Ascending aorta (tissue), 2 donors: ENCODE measurements at places on chromosomes 12 and 14. TPM values are rescaled to one million over a fixed set of nuclear protein-coding genes. Genes with fewer than 3 reads are reported as not detected.

DNA sequence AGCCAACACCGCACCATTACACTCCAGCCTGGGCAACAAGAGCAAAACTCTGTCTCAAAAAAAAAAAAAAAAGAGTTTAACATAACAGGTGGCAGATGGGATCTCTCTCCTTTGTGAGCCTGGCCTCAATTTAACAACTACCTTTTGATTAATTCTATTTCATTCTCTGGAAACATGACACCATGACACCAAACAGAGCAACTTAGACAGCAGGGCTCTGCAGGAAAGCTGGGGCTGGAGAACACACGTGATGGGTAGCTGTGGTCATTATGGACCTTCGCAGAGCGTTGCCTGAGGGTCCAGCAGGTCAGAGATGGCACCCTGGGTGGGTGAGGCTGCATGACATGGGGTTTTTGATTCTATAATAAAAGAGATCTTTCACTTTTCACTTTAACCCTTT, 1.7 kb upstream of the DGLUCY start:
- no peak for DNase-seq
- no peaks in the 10 kb centered on the region for H3K27me3 ChIP-seq
- H3K4me1 ChIP-seq, result peaks cover 13% of the 10 kb centered on the region
- no peaks in the 10 kb centered on the region for H3K36me3 ChIP-seq
- no peak overlapping the region for H3K4me3 ChIP-seq

GPR137C gene
- not detected for total RNA-seq

- no peak overlapping the region for H3K4me3 ChIP-seq
- no peak overlapping the region for H3K27ac ChIP-seq
- no peak for DNase-seq
- no peaks in the 10 kb centered on the region for H3K4me1 ChIP-seq
Observed at GRCh38 chr12:104025771-104026170, 24.2 kb downstream of the GLT8D2 start.

GRCh38 chr12:55227643-55228042, 6.8 kb downstream of the OR10A7 start:
- no peaks in the 10 kb centered on the region for H3K4me1 ChIP-seq
- H3K27me3 ChIP-seq, result no peaks in the 10 kb centered on the region
- H3K27ac ChIP-seq, result no peak overlapping the region
- no peaks in the 10 kb centered on the region for H3K36me3 ChIP-seq

SMIM41 gene
- total RNA-seq, result 7.9 TPM

DNA sequence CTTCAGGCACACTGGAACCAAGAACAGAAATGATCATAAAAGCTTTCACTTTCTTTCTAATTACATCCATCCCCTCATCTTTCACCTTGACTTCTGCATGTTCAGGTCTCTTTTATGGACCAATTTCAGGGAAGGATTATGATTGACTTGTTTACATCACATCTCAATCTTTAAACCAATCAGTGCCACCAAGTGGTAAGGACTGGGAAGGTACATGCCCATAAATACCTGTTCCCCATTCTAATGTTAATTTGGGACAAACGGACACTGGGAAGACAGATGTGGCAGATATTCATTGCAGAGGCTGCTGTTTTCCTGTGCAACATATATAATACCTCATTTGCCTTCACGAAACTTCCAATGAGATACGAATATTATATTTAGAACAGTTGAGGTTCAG, 978.1 kb downstream of the GALC start:
- H3K4me3 ChIP-seq, result no peak overlapping the region
- H3K27ac ChIP-seq, result no peak overlapping the region
- H3K4me1 ChIP-seq, result no peaks in the 10 kb centered on the region
- H3K27me3 ChIP-seq, result no peaks in the 10 kb centered on the region
- DNase-seq, result no peak

OR10AD1 gene
- total RNA-seq, result not detected

R3HDM2 gene
- 49.5 TPM for total RNA-seq

DNA sequence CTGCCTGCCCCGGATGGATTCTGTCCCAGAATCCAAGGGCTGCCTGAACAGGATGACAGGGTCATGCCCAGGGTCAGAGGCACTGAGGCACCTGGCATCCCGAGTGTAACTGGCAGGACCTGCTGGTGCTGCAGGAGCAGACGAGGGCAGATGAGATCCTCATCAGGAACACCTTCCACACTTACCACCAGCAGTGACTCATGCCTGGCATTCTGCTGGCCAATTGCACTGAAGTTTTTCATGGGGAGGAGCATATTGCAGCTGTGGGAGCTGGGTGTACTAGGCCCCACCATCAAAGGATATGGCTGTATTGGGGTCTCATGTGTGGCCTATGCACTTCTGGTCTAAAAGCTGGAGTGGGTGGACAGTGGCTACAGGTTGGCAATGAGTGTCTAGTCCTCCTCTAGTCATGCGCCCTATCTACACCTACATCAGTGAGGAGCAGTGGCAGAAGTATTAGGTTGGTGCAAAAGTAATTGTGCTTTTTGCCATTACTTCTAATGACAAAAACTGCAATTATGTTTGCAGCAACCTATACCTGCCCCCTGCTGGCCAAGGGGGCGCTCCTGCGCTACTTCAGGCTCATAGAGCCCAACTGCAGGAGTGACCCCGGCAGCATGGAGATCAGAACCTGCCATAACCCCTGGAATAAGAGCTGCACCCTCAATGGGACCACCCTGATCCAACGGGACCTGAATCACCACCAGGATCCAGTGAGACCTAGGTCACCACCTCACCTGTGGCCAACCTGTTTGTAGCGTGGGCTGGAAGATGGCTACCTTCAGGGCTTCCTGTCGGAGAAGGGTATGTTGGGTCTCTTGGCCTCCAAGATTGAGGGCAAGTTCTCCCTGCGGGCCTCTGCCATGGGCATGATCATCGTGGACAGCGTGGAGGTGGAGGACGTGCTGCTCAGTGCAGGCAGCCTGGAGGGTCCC, 8.0 kb upstream of the C12orf42 start:
- H3K27me3 ChIP-seq, result no peaks in the 10 kb centered on the region
- DNase-seq, result no peak
- H3K27ac ChIP-seq, result no peak overlapping the region
- H3K4me1 ChIP-seq, result no peaks in the 10 kb centered on the region

GRCh38 chr14:65949711-65950516, 536.3 kb upstream of the CCDC196 start:
- no peak for DNase-seq
- H3K36me3 ChIP-seq, result no peaks in the 10 kb centered on the region
- H3K4me3 ChIP-seq, result no peak overlapping the region
- no peaks in the 10 kb centered on the region for H3K27me3 ChIP-seq
- no peaks in the 10 kb centered on the region for H3K4me1 ChIP-seq

GRCh38 chr12:47156167-47156736, 76.5 kb upstream of the AMIGO2 start:
- H3K27ac ChIP-seq, result peak overlapping the region; percentile 54
- H3K4me3 ChIP-seq, result no peak overlapping the region
- H3K4me1 ChIP-seq, result peaks cover 3% of the 10 kb centered on the region

DNA sequence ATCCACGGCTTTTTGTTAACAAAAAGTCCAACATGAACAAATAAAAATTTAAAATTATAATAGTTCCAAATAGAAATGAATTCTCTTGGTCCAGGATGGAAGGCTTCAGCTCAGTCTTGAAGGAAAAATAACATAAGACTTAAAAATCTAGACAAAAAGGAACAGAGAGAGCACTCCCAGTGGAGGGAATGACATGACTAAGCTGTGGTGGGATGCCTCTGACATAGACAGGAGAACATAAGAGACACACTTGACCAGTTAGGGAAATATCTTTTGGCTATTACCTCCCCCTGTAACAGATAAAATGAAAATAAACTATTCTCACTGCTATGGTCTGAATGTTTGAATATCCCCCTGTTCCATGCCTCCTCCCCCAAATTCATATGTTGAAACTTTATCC, 106.8 kb downstream of the BBS10 start:
- DNase-seq, result no peak
- no peak overlapping the region for H3K27ac ChIP-seq
- no peaks in the 10 kb centered on the region for H3K4me1 ChIP-seq
- H3K36me3 ChIP-seq, result no peaks in the 10 kb centered on the region
- no peak overlapping the region for H3K4me3 ChIP-seq
- no peaks in the 10 kb centered on the region for H3K27me3 ChIP-seq

HRK gene
- total RNA-seq, result not detected

DNA sequence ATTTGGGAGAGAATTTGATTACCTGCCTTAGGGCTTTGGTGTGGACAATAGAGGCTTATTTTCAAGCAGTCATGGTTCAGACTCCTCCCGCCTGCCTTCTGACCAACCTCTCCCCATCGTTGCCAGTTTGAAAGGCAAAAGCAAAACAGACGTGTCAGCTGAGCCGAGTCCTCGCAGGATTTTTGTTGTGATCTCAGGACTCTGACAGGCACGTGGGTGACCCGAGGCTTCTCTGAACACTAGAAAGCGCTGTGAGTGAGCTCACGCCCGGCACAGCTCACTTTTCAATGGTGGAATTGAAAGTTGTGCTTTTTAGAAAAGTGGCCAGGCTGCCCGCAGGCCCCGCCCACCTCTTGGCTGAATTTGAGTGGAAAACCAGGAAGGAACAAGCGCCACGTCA, 130.1 kb downstream of the GLT1D1 start:
- H3K4me1 ChIP-seq, result no peaks in the 10 kb centered on the region
- H3K27ac ChIP-seq, result no peak overlapping the region
